Right lobe of liver (tissue), 6 donors: ENCODE measurements at places on chromosomes 5 and 9. TPM values are rescaled to one million over a fixed set of nuclear protein-coding genes. Genes with fewer than 3 reads are reported as not detected.

TSSK1B gene
- not detected for total RNA-seq

UBE2D2 gene
- total RNA-seq = 38.3 TPM

DNA sequence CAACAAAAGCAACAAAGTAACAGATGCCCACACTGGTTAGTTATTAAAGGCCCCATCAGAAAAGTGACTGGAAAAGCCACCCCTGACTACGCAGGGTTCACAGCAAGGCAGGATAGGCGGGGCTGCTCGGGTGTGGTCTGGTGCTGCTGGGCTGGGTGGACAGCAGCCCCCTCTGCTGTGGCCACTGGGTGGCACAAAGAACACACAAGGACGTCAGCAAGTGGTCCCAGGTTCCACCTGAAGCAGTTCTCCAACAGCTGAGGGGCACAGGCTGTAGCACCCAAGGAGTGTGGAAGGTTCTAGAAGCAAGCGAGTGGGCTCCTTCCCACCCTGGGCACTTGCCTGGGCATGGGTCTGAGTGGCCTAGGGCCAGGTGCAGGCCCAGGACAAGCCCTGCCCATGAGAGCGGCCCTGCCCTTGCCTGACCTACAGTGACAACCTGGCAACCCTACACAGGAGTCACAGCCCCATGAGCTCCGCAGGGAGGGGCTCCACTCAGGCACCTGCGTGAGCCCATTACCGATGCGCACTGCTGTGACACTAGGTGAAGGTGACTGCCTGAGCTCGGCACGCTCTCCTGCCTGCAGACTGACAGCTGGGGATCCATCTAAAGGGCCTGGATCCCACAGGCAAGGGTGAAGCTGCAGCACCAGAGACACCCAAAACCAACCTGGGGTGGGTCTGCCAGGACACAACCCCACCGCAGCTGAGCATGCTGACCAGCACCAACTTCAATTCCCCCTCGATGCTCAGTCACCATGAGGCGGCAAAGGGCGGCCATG, 8.1 kb downstream of the BRD9 start:
- no peaks in the 10 kb centered on the region for H3K4me1 ChIP-seq
- H3K27ac ChIP-seq = no peak overlapping the region
- H3K27me3 ChIP-seq = no peaks in the 10 kb centered on the region
- DNase-seq = peak; percentile 30
- H3K4me3 ChIP-seq = no peak overlapping the region

GRCh38 chr9:93683331-93684134, 107.1 kb downstream of the PHF2 start:
- no peak overlapping the region for H3K27ac ChIP-seq
- H3K36me3 ChIP-seq = no peaks in the 10 kb centered on the region
- no peak for DNase-seq
- H3K27me3 ChIP-seq = no peaks in the 10 kb centered on the region

- no peak overlapping the region for H3K4me3 ChIP-seq
- DNase-seq = no peak
- H3K4me1 ChIP-seq = no peaks in the 10 kb centered on the region
- H3K27ac ChIP-seq = no peak overlapping the region
- no peaks in the 10 kb centered on the region for H3K27me3 ChIP-seq
Observed at GRCh38 chr9:108197899-108198298, 657.9 kb downstream of the ACTL7B start.

- H3K4me1 ChIP-seq = peaks cover 74% of the 10 kb centered on the region
- DNase-seq = no peak
- H3K27ac ChIP-seq = peak overlapping the region; percentile 79
- no peak overlapping the region for H3K4me3 ChIP-seq
Observed at GRCh38 chr5:132425975-132426524, 56.5 kb downstream of the SLC22A5 start.

DNA sequence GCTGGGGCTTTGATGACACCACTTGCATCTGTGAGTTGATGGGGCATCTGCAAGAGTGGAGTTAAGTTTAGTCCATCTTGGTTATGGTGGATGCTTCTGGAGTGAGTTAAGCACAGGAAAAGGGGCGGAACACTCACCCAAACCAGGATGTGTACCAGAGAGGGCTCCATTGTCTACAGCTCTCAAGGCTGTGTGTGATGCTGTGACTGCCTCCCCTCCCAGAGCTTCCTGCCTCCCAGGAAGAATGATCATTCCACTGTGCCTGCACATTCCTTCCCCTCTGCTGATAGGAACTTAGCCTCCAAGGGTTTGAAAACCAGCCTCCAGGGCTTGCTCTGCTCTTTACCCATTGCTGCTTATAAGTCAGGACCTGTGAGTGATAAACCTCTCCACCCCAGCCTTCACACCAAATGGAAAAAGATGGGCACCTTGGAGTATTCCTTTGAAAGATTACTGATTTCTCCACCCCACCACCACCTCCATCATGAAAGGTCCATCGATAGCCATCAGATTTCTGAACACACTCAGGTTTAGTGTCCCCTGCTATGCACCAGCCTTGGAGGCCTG, 160.1 kb upstream of the SPRY4 start:
- DNase-seq = no peak
- no peaks in the 10 kb centered on the region for H3K4me1 ChIP-seq
- H3K27ac ChIP-seq = no peak overlapping the region
- H3K36me3 ChIP-seq = no peaks in the 10 kb centered on the region

DNA sequence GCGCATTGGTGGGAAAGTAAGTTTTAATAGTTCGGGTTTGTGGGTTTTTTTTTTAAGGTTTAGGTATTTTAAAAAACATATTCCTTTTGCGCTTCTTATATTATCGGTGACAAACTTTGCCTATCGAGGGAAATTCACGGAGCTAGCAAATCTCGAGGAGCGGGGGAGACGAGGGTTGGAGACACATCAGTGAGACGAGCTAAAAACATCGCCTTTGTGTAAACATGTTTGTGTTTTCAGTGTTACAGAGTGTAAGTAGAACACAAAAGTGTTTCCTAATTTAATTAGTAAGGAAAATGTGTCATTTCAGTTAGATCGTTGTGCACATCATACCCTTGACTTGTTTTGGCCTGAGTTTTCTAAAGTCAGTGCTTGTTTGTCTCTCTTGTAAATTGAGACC, 945 bp downstream of the BTF3 start:
- no peaks in the 10 kb centered on the region for H3K27me3 ChIP-seq
- peaks cover 16% of the 10 kb centered on the region for H3K4me1 ChIP-seq
- DNase-seq = no peak
- H3K4me3 ChIP-seq = peak overlapping the region; percentile 91
- H3K36me3 ChIP-seq = peaks cover 6% of the 10 kb centered on the region
- H3K27ac ChIP-seq = peak overlapping the region; percentile 86
